ENCODE measurements at places on chromosomes 16 and 17.

DNA sequence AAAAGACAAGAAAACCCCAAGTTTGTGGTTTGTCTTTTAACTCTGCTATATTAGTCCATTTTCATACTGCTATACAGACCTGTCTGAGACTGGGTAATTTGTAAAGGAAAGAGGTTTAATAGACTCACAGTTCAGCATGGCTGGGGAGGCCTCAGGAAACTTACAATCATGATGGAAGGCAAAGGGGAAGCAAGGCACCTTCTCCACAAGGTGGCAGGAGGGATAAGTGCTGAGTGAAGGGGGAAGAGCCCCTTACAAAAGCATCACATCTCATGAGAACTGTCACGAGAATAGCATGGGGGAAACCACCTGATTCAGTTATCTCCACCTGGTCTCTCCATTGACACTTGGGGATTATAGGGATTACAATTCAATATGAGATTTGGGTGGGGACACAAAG lies 13.5 kb upstream of the ADAM11 start:
- no peak for DNase-seq

GRCh38 chr17:81964081-81964849 lies 3.3 kb upstream of the NOTUM start:
- no peak for DNase-seq

DNA sequence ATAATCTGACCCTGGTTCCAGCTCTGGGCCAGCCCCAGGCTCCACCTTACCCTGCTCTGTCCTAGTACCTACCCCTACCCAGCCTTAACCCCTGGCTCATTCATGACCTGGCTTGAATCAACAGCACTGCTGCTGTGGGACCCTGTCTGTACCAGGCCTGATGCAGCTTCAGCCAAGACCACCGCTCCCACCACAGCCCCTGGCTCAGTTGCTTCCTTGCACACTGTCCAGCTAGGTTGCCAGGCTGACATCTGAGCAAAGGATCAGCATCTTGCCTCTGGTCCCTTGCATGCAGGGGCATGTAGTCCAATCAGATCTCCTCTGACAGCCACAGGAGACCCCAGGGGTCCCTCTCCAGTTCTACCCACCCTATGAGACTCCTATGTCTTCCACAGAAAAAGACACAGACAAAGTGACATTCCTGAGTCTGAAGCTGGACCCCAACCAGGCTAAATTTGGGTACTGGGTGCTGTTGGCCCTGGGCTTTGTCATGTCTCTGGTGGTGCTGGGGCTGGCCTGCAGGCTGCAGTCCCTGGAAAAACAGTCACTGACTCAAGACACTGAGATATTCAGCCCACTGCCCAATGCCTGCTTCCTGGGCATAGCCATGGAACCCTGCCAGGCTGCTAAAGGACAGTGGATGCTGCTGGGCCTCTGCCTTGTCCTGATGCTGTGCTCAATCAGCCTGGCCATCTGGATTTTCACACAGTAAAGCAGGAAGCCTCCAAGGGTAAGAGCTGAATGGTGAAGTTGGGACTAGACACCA lies 3.9 kb upstream of the KCNH6 start:
- DNase-seq: no peak

GRCh38 chr16:87528690-87529579 lies 36.1 kb upstream of the ZCCHC14 start:
- no peak for DNase-seq
